Stomach (tissue), 19 donors: ENCODE measurements at places on chromosomes 12 and 14. TPM values are rescaled to one million over a fixed set of nuclear protein-coding genes. Genes with fewer than 3 reads are reported as not detected.

HPD gene
- polyA plus RNA-seq: not detected

C3AR1 gene
- polyA plus RNA-seq: 6.1 TPM

CIROP gene
- polyA plus RNA-seq: not detected

SSTR1 gene
- 4.2 TPM for polyA plus RNA-seq

TTC9 gene
- 3.1 TPM for polyA plus RNA-seq

TAS2R46 gene
- not detected for polyA plus RNA-seq

CARMIL3 gene
- polyA plus RNA-seq: 0.25 TPM

CPNE6 gene
- not detected for polyA plus RNA-seq

MYO1H gene
- polyA plus RNA-seq: not detected

PTPN6 gene
- 40.6 TPM for polyA plus RNA-seq

TRIM9 gene
- 0.76 TPM for polyA plus RNA-seq

TMEM63C gene
- polyA plus RNA-seq: 2.1 TPM

MSI1 gene
- 2.3 TPM for polyA plus RNA-seq

KRT75 gene
- not detected for polyA plus RNA-seq

CLEC1A gene
- 3.4 TPM for polyA plus RNA-seq

ASCL1 gene
- 0.37 TPM for polyA plus RNA-seq

RFX4 gene
- polyA plus RNA-seq: not detected

BHLHE41 gene
- polyA plus RNA-seq: 2.4 TPM

ADCY6 gene
- polyA plus RNA-seq: 16.6 TPM

SH2B3 gene
- polyA plus RNA-seq: 7.3 TPM

SPTLC2 gene
- 7.6 TPM for polyA plus RNA-seq

CFL2 gene
- 26.1 TPM for polyA plus RNA-seq

MTHFD1 gene
- polyA plus RNA-seq: 29.7 TPM

EFS gene
- polyA plus RNA-seq: 6.8 TPM

PLCZ1 gene
- not detected for polyA plus RNA-seq

TMEM253 gene
- 1.1 TPM for polyA plus RNA-seq

MYF5 gene
- polyA plus RNA-seq: not detected

CD69 gene
- polyA plus RNA-seq: 3.4 TPM

TPPP2 gene
- not detected for polyA plus RNA-seq

PPP1R1A gene
- 2.6 TPM for polyA plus RNA-seq

BDKRB2 gene
- polyA plus RNA-seq: 6.1 TPM

CRIP1 gene
- 99.0 TPM for polyA plus RNA-seq

INHBE gene
- not detected for polyA plus RNA-seq

ZFHX2 gene
- not detected for polyA plus RNA-seq

DIO2 gene
- 21.7 TPM for polyA plus RNA-seq

EPYC gene
- not detected for polyA plus RNA-seq

OR6C2 gene
- not detected for polyA plus RNA-seq
